Activated T-cell treated with anti-CD3 and anti-CD28 coated beads, Interleukin-2, amount 50 U/mL, for 24 hours (primary cell): ENCODE measurements at places on chromosomes 2 and 18.

- no peak for DNase-seq
Observed at GRCh38 chr2:53527056-53527455, 240.5 kb upstream of the CHAC2 start.

GRCh38 chr2:77121518-77121917, 400.7 kb downstream of the LRRTM4 start:
- no peak for DNase-seq

GRCh38 chr2:207782238-207783030, 12.7 kb upstream of the FZD5 start:
- DNase-seq = no peak

- no peak for DNase-seq
Observed at GRCh38 chr2:227703961-227704360, 13.9 kb downstream of the SLC19A3 start.

DNA sequence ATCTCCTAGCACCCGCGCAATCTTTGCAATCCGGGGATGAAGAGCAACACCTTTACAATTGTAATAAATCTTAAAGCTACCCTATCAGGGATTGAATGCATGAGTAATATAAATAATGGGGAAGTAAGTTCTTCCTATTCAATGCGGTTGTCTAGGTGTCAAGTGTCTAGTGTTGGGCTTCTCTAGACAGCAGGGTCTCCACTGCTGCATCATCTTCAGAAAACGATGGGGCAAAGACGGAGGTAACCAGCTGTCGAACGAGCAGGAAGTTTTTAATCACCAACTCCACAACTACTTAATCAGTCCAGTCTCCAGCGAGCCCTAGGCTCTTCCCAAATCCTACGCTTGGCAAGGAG, 573 bp downstream of the STAM2 start:
- no peak for DNase-seq

GRCh38 chr2:213251618-213252017, 32.6 kb upstream of the SPAG16 start:
- DNase-seq = no peak

DNA sequence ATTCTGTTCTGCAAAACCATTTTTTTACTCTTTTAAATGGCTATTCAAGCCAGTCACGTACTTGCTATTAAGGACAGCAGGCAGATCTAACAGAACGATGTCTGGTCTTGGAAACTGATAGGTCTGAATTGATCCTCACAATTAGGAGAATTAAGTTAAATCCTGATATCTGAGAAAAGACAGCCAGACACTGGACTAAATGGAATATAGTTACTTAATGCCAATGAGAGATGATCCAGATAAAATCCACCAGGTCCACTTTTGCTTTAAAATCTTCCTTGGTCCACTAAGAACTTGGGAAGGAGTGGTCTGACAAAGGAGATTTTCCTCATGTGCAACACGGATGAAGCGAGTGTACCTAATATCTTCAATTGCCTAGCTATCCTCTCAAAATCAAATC, 86.9 kb downstream of the PLEKHM3 start:
- DNase-seq = no peak

DNA sequence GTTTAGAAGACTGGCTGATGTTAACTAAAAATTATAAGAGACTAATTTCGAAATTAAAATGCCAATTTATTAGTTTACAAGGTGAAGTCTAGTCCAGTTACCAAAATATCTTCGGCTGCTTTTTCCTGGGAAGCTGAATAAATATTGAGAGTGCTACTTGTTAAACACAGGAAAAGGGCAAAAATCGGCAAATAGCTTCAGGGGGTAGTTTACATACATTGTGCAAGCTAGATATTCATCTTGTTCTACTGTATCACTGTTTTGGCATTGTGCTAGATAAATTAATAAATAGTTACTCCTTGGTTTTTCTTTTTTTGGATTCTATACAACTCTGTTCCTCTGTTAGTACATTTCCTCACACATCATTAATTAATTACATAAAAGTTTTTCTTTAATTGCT, 29.3 kb downstream of the NHEJ1 start:
- no peak for DNase-seq

GRCh38 chr18:75422341-75422910, 5.1 kb downstream of the SMIM21 start:
- no peak for DNase-seq

DNA sequence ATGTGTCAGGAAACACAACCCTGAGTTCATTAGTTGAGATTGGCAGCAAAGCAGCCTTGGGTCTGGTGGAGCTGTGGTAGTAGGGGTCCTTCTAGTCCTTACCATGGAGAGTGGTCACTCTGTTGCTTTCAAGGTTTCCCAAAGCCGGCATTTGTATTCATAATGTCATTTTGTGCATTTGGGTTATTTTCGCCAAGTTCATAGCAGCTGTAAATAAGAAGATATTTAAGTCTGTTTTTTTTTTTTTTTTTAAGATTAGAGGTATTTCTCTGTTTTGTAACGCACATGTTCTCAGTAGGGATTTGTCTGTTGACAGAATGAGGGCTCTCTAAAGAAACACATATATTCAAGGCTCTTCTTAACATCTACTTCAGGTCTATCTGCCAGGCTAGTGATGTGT, 114.1 kb downstream of the PRPF40A start:
- DNase-seq = no peak

DNA sequence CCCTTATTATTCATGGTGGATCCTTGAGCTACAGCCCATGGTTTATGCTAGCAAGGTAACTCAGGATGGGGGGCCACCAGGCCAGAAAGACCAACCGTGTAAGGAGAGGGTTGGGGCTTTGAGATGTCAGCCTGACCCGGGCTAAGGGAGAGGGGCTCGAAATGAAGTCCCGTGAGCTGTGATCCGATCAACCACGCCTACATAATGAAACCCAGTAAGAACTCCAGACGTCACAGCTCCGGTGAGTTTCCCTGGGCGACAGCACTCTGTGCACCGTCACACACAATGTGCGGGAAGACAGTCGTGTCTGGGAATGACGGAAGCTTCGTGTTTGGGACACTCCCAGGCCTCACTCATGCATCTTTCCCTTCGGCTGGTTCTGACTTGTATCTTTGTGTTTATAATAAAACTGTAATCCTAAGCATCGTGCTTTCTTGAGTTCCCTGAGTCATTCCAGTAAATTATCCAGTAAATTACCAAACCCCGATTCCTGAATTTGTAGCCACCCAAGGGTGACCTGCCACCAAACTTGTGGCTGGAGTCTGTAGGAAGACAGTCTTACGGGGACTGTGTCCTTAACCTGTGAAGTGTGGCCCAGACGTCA, 44.2 kb downstream of the CYP27C1 start:
- no peak for DNase-seq

DNA sequence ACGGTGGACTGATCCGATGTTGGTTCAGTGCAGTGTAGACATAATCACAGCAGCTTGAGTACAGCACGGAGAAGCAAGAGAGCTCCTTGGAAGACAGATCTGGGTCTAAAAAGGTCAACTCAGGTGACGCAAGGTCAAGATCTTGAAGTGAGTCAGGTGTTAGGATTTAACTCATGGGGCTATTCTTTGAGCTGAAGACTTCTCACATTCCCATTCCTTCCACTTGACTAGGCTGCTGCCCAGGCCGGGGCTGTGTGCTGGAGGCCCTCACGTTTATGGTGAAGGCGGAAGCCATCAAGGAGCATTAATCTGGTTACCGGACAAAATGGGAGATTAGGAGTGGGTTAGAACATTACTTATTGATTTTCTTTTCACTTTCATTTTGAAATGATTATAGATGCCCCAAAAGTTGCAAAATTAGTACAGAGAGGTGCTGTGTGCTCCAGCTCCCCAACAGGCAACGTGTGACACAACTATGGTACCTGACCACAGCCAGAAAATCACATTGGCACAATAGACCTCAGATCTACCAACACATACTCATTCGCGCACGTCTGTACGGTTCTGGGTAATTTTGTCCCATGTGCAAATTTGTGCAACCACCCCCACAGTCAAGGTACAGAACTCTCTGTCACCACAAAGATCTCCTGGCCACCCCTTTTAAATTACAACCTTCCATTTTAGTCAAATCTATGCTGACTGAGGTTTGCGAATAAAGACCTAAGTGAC, 77.6 kb upstream of the SEC11C start:
- DNase-seq = no peak

DNA sequence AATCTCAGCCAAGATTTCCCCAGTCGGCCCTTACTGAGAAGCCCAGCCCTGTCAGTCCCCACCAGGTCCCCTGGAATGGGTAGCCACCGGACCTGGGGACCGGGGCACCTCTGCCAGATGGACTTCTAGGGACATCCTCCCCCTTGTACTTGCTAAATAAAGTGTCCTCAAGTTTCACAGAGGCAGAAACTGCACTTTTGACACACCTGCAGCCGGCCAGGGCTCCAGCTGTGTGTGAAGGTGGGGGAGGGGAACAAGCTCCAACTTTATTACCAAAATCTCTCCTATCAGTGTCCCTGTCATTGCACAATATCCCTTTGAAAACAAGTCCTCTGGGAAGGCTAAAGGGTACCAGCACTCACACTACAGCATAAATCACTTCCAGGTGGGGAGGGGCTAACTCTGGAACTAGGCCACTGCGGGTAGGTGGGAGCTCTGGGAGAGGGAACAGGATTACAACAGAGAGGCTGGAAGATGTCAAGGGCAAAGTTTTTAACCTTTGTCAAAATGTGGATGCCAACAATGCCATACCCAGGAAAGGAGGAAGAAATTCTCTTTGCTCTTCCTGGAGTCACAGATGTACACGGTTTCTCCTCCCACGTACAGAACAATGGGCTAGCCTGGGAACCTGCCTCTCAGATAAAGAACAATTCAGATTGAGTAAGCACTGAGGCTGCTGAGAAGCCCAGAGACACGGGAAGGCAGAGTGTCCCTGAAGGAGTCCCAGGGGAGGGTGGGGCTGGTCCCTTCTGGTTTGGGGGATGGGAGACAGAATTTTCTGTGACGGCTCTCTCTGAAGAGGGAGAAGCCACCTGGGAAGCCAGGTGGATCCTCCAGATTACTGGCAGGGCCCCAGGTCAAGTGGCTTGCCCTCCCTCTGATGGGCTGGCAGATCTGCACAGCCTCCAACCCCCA, 11.0 kb downstream of the SDC1 start:
- DNase-seq = no peak
